ENCODE measurements at places on chromosomes 13 and 19.

GRCh38 chr13:27396252-27396846 lies 28.1 kb upstream of the GTF3A start:
- no peak for DNase-seq

- DNase-seq = no peak
Observed at GRCh38 chr13:113122550-113123225, at the start of gene F10. F10 (plus strand) TSS chr13:113122799; CDS start chr13:113122856, 57 bp downstream.

DNA sequence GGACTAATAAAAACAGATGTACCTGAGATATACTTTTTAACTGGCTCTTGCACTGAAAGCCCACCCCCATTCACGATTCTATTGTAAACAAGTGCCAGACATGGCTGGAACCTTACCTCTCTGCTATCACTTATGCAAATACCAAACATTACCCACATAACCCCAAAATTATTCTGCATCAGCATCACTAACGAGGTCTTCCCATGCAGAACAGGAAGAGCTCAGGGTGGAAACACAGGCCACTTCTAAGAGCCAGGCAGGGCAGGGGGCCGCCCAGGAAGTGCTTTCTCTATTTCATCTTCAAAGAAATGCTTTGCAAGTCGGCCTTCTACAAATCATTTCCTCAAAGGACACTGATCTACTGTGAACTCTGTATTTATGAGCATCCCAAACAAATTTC lies 7.3 kb downstream of the IRS2 start:
- peak; percentile 29 for DNase-seq

DNA sequence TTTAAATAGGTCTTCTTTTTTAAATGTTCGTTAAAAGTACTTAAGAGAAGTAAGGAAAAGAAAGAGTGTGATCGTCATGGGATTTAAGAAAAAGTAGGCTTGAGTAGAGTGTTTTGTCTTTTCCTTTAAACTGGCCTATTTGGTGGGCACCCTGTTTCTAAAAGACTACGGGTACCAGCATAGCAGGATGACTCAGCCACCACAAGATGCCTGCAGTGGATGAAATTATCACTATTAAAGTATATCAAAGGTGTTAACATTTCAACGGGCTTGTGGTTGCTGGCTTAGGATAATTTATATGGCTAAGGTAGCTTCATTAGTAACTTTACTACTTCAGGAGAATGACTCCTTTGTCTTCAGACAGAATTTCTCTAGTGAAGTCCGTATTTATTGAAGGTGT lies 112.6 kb downstream of the STARD13 start:
- DNase-seq = no peak

- no peak for DNase-seq
Observed at GRCh38 chr19:2731181-2731995, 8.4 kb downstream of the SLC39A3 start.

DNA sequence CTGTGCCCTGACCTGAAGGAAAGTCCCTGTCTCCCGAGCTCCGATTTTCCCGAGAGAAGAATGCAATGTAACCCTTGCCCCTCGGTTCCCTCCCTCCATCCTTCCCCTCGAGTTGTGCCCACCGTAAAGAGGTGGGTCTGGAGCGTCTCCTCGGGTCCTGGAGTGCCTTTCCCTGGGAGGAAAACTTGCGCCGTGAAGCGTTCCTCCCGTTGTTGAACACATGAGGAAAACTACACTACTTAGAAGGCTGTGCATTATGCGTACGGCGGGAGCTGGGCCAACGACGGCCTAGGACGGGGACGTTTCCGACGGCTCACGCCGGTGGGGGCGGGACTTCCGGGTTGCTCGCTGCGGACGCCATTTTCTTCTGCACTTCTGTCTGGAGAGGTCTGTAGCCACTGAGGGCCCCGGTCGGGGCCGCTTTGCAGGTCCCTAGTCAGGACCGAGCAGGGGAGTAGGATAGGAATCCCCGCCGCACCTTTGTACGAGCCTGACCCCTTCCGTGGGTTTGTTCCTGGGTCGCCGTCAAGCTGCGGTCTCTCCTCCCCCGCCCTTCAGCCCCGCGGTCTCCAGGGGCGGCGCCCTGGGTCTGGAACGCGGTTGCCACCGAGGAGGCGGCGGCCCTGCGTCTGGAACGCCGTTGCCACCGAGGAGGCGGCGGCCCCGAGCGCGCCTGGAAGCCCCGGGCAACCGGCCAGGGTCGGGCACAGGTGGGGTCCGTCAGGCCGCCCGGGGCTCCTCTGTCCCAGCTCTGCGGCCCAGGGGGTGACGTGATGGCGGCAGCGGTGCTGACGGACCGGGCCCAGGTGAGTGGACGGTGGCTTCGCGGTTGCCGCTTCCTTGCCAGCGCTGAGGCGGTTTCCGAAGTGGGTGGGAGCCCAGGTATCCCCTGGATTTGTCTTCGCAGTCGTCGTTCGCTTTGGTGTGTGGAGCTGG lies at the start of gene ZNF264:
TSS of gene ZNF264 (plus strand) at position 360 of the 936 bp plus-strand sequence. CDS start at position 774, 414 bp downstream.
- DNase-seq = peak; percentile 78

GRCh38 chr13:98746968-98747367 lies 5.5 kb downstream of the SLC15A1 start:
- DNase-seq = no peak

- no peak for DNase-seq
Observed at GRCh38 chr13:51683597-51683996, 99.3 kb downstream of the WDFY2 start.

DNA sequence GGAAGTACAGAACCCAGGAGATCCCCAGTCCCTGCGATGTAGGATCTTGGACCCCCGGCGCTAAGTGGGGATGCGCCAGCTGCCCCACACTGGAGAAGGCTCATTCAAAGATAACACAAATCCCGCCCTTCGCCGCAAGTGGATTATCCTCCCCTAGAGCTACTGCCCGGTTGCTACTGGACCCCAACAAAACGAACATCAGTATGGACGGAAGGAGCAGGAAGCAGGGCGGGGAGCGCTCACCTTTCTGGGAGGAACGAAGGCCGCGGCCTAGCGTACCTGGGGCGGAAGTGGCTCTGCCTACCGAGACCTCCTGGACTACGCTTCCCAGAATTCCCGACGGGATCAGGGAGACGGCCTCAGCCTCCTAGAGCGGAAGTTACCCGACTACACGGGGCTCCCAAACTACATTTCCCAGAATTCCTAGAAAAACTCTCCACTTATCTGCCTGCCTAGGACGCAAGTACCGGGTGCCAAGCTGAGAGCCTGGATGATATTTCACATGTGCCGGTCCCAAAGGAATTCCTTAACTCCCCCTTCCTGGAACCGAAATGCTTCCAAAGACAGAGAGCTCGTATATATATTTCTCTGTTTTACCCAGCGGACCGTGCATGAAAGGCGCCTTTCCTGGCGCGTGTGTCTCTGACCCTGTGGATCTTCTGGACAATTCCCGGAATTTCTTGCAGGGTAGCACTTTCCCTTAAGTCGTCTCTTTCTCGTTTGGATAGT lies at the start of gene ZNF112:
TSS of gene ZNF112 (minus strand) at position 298 of the 729 bp plus-strand sequence. CDS start 16,141 bp downstream, outside the sequence.
- DNase-seq = no peak

All from T-helper 17 cell (primary cell).